ENCODE measurements at places on chromosomes 1 and 21.

DNA sequence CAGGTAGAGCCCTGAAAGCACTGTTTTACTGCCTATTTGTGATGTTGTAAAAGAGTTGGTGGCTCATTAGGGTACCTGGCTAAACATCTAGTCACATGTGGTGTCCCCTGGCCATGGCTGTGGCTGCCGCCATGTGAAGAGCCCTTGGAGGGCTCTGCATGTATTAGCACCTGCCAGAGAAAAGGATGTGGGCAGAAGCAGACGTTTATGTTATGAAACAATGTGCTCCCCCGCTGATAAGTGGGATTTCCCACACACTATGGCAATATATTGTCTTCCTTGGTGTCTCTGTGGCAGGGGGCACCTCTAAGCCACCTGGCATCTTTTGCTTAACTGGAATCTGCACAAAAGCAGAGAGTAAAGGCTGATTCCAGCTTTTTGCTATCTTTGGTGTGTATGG is 9.6 kb downstream of the TENT5C start:
- no peak for DNase-seq

DNA sequence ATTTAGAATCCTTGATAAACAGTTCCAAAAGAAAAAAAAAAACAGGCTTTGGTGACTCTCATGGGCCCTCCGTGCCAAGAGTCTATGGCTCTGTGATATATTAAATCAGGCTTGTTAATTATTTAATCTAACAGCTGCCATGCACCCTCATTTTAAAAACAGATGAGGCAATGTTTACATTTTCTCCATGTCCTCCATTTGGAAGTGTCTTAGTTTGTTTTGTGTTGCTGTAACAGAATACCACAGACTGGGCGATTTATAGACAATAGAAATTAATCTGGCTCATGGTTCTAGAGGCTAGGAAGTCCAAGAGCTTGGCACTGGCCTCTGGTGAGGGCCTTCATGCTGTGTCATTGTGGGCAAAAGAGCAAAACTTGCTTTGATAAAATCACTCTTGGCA is 58.0 kb downstream of the B3GALT5 start:
- DNase-seq = no peak

- DNase-seq = no peak
Measured at GRCh38 chr1:107609808-107610207, 355.2 kb downstream of the VAV3 start.

- DNase-seq = no peak
Measured at GRCh38 chr1:27292106-27292505, 29.9 kb upstream of the TMEM222 start.

- no peak for DNase-seq
Measured at GRCh38 chr21:35336534-35336933, 287.4 kb upstream of the RUNX1 start.
